ENCODE measurements at places on chromosomes 5 and 9.

DNA sequence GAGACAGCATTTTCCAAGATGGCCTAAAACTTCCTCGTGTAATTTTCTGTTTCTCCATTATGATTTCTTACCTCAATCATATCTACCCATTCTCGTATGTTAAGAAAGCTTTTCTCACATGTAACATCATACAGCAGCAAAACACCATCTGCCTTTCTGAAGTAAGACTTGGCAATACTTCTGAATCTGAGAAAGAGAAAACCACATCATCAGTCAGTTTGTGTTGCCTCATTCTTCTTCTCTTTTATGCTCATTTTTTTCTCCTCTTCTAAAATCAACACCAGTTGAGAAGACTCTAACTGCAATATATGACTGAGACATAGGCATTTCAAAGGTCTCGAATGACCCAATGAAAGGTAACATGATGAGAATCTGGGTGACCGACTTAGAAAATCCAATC, 66.0 kb downstream of the RASEF start:
- peak; percentile 83 for DNase-seq

- DNase-seq, result peak; percentile 75
These were observed at the start of gene PCDHGA11 for GRCh38 chr5:141420855-141421488. PCDHGA11 (plus strand) TSS chr5:141421051; CDS start chr5:141421228, 177 bp downstream.

DNA sequence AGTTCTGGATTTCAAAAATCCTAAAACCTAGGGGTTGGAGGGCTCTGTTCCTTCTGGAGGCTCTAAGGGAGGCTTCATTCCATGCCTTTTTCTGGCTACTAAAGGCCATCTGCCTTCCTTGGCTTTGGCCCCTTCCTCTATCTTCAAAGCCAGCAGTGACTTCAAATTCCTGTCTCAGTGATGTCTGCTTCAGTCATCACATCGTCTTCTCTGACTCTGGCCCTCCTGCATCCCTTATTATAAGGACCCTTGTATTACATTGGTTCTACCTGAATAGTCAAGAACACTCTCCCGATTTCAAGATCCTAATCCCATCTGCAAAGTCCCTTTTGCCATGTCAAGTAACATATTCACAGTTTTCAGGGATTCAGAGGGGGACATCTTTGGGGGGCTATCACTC, 60.3 kb downstream of the GNA14 start:
- no peak for DNase-seq

DNA sequence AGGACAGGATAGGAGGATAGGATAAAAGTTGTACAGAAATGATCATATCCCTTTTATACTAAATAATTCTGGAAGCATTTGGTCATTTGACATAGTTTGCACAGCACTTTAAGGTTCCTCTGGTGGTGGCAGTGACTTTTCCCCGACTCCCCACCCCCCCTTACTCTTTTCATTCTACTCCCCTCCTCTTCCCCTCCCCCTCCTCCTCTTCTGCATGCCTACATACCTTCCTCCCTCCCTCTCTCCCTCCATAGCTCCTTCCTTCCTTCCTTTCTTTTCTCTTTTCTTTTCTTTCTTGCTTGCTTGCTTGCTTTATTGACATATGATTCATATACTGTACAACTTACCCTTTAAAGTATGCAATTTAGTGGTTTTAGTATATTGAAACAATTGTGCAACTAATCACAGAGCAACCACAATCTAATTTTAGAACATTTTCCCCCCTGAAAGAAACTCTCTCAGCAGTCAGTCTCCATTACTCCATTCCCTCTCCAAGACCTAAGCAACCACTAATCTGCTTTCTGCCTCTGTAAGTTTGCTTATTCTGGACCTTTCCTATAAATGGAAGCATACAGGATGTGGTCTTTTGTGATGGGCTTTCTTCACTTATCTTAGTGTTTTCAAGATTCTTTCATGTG, 159.0 kb downstream of the HACD4 start:
- peak; percentile 92 for DNase-seq

DNA sequence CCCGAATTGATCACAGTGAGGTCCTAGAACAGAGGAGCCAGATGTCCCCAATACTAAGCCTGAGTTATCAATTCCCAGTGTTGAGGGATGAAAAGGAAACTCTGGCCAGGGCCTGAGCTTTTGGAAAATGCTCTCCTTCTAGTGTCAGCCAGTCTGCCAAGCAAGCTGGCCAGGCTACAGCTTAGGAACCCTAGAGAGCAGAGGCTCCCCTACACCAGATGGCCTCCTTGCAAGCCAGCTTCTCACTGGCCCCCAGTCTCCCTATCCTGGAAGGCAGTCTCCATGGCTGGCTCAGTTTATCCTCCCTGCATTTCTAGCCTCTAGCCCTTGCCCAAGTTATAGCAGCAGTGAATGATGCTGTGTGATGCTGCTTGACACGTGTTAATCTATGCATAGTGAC, 204.7 kb upstream of the WWC1 start:
- DNase-seq, result no peak

DNA sequence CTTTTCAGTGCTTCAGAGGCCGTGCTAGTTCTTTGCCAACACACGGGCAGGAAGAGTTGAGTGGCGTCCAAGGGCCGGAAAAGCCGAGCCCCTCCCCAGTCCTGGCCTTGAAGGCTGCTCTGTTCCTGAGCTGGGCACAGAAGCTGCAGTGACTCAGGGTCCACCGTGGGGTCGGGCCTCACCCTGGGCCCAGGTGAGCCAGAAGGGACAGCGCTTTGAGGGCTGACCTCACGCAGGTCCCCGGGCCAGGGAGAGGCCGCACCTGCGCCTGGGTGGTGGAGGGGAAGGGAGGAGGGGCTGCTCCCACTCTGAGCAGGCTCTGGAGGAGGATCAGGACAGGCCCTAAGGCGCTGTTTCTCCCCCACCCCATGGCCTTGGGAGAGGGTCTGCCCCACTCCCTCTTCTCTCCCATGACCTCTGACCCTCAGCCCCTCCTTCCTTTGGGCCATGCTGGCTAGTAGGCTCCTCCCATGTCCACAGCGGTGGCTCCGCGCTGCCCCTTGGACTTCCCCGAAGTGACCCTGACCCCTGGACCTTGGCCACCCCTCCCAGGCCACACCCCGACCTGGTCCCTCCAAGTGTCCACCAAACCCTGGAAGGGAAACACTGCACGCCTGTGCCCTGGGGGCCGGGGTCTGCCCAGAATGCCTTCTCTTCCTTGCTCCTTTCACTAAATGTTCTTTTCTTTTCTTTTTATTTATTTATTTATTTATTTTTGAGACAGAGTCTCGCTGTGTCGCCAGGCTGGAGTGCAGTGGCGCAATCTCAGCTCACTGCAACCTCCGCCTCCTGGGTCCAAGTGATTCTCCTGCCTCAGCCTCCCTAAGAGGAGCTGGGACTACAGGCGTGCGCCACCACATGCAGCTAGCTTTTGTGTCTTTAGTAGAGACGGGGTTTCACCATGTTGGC, 19.7 kb upstream of the SLC6A19 start:
- no peak for DNase-seq

DNA sequence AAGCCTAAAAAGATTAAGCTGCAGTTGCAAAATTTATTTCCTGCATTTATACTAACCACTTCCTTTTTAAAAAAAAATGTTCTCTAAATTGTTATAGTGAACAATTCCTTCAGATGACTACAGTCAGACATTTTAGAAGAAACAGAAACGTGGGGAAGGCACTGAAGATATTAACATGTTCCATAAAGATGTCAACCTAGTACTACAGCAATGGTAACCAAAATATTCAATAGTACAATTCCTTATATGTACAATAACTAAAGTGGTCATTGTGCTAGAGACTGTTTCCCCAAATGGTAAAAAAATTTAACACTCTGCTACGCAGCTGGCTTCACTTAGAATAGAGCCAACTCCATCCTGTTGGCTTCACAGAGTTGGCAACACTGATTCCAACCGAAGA, 97.7 kb downstream of the FNBP1 start:
- DNase-seq, result no peak

- no peak for DNase-seq
These were observed 13.2 kb downstream of the MTAP start for GRCh38 chr9:21815643-21816042.

DNA sequence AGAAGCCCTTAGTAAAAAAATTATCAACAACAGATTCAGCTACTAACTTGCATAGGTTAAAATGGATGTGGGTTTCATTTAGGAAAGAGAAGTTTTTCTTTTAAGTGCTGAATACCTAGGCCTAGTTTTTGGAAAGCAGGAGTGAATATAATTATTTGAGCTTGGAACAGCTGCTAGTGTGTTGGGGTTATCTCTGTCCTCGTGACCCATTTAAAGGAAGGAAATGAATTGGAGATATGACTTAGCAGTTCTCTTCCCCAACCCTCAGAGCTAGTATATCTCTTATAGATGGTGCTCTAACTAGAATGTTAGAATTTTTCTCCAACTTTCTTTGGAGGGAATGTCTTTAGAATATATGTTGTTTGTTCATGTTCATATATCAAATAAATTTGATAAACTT, 38.6 kb downstream of the ZNF366 start:
- no peak for DNase-seq

DNA sequence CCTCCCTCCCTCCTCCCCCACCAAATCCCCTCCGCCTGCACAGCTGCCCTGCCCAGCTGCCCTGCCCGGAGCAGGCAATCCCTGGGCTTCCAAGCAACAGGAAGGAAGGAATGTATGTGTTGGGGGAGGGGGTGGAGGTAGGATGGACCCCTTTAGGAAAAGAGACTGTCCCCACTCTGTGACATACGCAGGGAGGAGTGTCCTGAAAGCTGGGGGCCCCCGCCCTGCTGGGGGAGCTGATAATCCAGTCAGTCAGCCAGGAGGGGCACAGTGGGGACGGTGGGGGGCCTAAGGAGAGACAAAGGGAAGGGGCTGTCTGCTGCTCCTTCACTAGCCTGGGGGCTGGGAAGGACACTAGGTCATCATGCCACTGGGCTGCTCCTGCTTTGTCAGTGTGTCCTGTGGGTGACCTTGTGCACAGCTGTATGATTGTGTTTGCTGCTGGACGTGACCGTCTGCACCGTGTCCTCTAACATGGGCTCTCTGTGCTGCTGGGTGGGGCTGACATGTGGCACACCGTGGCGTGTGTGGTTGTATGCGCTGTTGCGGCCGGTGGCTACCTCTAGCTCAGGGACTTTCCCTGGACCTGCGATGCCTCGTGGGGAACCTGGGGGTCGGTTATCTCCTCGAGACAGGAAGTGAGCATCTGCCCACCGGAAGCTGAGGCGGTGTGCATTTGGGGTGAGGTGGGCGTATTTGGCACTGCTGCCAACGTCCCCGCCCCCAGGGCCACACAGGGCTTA, 3.0 kb downstream of the N4BP3 start:
- no peak for DNase-seq

DNA sequence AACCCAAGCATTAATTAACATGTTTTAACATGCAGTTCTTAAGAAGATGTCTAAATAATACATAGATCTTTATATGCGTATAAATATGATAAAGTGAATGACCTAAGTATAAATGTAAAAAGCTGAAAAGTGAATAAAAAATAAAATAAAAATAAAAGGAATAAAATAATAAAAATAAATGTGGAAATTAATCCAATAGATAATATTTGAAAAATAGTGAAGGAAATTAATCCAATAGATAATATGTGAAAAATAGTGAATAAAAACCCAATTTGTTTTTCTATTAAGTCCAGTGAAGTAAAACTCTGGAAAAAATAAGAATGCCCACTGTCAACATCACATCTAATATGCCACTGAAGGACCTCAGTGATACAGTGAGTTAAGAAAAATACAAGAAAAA, 180.6 kb upstream of the SLC27A6 start:
- no peak for DNase-seq

GRCh38 chr9:136626740-136627642, 35.7 kb upstream of the EGFL7 start:
- no peak for DNase-seq

- DNase-seq, result peak; percentile 55
These were observed 102.2 kb downstream of the TRIO start for GRCh38 chr5:14245132-14245925.

DNA sequence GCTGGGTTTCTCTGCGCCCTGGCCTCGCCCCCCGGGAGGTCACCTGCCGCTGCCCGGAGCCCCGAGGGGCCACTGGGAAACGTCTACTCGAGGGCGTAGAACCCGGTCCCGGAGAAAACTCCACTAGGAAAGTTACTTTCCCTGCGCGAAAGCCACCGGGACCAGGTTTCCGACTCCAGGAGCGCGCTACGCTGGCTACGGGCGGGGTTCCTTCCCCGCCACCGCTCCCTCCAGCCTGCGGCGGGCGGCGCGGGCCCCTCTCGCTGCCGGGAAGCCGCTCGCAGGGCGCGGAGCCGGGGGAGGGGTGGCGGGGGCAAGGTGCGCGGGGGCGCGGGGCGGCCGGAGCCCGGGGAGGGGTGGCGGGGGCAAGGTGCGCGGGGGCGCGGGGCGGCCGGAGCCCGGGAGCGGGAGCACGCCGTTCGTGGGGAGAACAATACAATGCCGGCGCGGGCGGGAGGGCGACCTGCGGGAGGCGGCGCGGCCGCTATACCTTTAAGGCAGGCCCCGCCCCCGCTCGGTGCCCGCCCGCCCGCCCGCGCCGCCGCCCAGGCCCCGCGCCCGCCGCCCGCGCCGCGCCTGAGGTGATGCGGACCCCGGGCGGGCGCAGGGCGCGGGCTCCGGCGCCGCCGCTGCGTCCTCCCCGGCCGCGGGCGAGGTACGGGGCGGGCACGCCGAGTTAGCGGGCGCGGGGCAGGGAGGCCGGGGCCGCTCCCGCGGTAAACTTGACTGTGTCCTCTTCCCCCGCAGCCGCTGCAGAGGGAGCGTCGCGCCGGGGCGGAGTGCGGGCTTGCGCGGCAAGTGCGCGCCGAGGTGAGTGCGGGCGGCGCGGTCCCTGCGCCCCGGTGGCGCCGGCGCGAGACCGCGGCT, 278.1 kb downstream of the AOPEP start:
- peak; percentile 20 for DNase-seq

- DNase-seq, result peak; percentile 50
These were observed 355.3 kb downstream of the ZSWIM6 start for GRCh38 chr5:61687371-61687770.

DNA sequence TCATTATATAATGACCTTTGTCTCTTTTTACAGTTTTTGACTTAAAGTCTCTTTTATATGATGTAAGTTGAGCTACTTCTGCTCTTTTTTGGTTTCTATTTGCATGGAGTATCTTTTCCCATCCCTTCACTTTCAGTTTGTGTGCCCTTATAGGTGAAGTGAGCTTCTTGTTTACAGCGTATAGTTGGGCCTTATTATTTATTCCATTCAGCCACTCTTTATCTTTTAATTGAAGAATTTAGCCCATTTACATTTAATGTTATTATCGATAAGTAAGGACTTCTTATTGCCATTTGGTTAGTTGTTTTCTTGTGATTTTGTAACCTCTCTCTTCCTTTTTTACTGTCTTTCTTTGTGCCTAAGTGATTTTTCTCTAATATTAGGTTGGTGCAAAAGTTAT, 117.3 kb downstream of the ADAMTSL1 start:
- DNase-seq, result no peak

DNA sequence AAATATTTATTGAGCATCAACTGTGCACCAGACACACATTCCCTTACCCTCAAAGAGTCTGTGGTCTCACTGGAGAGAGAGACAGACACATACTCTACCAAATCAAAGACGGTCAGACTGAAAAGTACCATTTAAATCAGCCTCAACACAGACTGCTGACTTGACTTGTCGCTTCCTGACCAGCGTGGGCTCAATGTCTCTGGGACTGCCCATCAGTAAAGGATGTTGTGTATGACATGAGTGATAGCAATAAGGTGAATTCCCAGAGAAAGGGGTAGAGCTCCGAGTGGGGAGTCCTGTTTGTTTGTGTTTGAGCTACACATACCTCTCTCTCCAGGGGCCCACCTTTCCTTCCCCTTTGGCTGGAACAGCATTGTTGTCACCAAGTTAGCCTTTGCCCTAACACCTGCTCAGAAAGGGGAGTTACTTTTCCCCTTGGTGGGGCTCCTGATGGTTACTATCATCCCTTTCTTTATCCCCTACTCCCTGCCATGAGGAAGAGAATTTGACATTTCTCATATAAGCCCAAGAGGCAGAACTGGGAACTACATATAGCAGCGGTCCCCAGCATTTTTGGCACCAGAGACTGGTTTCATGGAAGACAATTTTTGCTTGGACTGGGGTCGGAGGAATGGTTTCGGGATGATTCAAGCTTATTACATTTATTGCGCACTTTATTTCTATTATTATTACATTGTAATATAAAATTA, 33.9 kb downstream of the NR4A3 start:
- DNase-seq, result no peak

All from fibroblast of lung (primary cell).